ENCODE measurements at places on chromosomes 6 and 20.

GRCh38 chr20:37688093-37688492 lies 5.7 kb upstream of the CTNNBL1 start:
- DNase-seq: no peak

DNA sequence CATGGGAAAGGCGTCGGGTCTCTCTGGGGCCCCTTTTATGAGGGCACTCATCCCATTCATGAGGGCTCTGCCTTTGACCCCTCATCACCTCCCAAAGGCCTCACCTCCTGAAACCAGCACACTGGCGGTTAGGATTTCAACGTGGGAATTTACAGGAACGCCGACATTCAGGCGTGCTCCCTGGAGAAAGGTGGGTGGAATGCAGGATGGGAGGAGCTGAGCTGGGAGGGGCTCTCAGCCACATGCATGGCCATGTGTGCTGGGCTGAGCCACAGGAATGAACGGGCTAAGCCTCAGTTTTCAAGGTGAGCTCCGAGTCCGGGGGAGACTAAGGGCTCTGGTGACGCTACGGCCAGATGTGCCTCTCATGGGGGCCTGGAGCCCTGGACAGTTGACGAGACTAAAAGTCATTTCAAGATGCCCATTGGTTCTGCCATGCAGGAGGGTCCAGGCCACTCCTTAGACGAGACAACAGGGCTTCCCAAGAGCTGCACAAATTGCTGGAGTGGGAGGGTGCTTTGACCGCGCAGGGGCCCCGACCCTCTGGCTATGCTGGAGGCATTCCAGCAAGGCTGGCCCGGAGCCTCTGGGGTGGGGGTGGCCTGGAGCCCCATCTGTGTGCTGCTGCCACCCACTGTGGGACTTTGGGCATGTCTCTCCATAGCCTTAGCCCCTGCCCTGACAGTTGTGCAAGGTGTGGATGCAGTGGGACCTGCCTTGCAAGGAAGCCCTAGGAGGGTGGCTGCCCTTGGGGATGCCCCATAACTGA lies 3.8 kb upstream of the ARFGAP1 start:
- no peak for DNase-seq

- no peak for DNase-seq
Measured at GRCh38 chr6:30954631-30955366, 14.0 kb downstream of the MUCL3 start.

- DNase-seq: no peak
Measured at GRCh38 chr6:65701325-65701724, 5.7 kb downstream of the EYS start.

- DNase-seq: no peak
Measured at GRCh38 chr6:136252441-136252840, 2.3 kb upstream of the MTFR2 start.

GRCh38 chr6:48429021-48429420 lies 318.0 kb upstream of the PTCHD4 start:
- no peak for DNase-seq

GRCh38 chr20:25460566-25461280 lies 53.2 kb downstream of the GINS1 start:
- DNase-seq: no peak

All from NCI-H187 (cell line).